NCI-H1417 treated with DMSO at 0.1 percent for 48 hours (cell line): ENCODE measurements at places on chromosomes 12 and 14.

DNA sequence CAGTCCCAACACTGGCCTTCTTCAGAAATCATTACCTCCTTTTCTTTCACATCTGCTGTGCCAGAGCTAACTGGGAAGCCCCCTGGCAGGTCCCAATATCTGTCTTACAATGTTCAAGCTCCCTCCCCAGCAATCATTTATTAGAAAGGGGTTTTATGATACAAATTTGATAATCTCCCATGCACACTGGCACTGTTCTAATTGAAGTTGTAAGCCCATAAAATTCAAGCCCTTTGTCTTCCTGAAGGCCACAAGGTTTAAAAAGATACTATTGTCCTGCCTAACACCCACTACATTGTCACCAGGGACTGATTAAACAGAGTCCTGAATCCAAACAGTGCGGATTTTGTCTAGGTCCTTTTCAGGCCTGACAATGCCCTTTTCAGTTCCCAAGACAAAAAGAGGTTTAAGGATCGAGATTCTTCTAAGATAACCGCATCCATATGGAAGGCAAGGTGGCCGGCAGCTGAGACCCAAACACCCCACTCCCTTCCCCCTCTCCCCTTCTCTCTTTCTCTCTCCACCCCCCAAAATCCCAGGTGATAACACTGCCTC lies 3.3 kb downstream of the NKX2-8 start:
- no peak for DNase-seq

DNA sequence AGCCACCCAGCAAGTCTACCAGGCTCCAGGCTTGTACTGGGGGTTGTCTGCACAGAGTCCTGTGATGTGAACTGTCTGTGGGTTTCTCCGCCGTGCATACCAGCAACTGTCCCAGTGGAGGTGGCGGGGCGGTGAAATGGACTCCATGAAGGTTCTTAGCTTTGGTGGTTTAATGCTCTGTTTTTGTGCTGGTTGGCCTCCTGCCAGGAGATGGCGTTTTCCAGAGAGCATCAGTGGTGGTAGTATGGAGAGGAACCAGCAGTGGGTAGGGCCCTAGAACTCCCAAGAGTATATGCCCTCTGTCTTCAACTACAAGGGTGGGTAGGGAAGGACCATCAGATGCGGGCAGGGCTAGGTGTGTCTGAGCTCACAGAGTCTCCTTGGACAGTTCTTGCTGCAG lies 303.8 kb downstream of the TMEM121 start:
- DNase-seq: no peak

DNA sequence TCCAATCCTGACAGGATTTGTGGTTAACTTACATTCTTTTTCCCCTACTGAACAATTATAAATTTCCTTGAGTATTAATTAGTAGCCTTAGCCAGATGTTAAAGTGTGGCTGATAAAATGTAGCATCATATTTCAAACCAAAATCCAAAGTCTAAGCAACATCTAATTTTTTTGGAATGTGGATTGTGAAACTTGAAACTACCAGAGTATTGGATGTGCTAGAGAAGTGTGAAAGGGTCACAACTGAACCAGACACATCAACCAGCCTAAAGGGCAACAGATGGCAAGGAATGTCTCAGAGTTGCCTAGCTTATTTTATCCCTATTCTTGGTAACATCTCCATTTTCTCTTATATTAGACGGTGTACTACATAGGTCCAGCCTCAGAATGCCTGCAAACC lies 153.1 kb upstream of the DCN start:
- DNase-seq: no peak

DNA sequence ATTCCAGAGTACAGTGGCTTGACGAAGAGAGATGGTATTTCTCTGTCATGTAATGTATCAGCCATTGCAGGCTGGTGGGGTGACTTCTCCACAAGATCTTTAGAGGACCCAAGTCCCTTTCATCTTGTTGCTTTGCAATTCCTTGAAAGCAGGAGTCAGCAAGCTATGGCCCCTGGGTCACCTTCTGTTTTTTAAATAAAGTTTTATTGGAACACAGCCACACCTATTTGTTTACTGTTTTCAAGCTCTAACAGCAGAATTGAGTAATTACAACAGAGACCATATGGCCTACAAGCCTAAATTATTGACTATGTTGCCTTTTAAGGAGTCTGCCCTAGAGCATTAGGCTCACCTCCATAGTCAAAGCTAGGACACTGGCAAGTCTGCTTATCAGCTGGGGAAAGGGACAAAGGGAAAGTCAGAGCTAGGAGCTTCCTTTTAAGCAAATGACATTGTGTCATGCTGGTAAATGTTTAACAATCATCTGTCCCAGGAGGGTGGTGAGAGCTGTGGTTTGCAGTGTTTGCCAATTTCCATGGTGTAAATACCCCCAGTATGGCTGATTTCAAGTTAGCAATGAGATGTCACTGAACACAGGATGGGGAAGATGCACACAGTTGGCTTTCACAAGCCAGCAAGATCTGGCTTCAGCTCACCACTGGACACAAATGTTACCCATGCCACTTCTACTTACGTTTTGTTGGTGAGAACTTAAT lies 87.7 kb upstream of the PWP1 start:
- DNase-seq: no peak

DNA sequence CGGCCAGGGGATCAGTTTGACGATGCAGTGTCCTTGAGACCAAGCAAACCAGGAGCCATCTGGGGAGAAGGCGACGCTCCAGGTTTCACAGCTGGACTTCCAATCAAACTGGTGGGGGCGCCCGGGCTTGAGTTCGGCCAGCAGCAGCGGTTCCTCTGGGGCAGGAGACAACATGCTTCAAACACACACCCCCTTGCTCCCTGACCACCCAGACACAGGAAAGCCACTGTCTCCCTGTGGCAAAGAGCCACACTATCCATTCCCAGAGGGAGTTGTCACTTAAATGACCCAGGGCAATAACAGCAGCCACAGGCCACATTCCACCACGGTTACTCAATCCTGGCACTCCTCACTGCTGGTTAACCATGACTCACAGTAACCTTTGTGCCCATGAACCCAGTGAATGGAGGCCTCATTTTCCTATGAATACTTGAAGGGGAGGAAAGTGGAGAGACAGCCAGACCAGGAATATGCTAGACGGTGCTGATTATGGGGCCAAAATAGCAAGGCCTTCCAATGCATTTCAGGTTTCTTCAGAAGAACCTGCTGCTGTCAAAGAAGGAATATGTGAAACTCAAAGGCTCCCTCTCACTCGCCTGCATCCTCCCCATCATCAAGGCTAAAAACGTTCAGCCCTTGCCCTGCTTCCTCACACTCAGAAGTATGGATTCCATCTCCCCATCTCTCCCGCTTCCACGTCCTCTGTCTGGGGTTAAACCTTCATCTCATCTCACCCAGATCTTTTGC lies 8.5 kb downstream of the WSB2 start:
- DNase-seq: no peak

GRCh38 chr14:38727731-38728130 lies 375.3 kb downstream of the SEC23A start:
- no peak for DNase-seq

- DNase-seq: no peak
These were observed 16.9 kb downstream of the LTBP2 start for GRCh38 chr14:74595006-74595735.

GRCh38 chr12:181921-182320 lies 32.0 kb downstream of the SLC6A12 start:
- DNase-seq: no peak

- no peak for DNase-seq
These were observed 64.7 kb upstream of the PTCSC3 start for GRCh38 chr14:36241183-36241582.

- DNase-seq: no peak
These were observed 857.1 kb downstream of the AACS start for GRCh38 chr12:125922330-125922729.

GRCh38 chr14:23930742-23931141 lies 22.8 kb upstream of the DHRS4 start:
- no peak for DNase-seq

DNA sequence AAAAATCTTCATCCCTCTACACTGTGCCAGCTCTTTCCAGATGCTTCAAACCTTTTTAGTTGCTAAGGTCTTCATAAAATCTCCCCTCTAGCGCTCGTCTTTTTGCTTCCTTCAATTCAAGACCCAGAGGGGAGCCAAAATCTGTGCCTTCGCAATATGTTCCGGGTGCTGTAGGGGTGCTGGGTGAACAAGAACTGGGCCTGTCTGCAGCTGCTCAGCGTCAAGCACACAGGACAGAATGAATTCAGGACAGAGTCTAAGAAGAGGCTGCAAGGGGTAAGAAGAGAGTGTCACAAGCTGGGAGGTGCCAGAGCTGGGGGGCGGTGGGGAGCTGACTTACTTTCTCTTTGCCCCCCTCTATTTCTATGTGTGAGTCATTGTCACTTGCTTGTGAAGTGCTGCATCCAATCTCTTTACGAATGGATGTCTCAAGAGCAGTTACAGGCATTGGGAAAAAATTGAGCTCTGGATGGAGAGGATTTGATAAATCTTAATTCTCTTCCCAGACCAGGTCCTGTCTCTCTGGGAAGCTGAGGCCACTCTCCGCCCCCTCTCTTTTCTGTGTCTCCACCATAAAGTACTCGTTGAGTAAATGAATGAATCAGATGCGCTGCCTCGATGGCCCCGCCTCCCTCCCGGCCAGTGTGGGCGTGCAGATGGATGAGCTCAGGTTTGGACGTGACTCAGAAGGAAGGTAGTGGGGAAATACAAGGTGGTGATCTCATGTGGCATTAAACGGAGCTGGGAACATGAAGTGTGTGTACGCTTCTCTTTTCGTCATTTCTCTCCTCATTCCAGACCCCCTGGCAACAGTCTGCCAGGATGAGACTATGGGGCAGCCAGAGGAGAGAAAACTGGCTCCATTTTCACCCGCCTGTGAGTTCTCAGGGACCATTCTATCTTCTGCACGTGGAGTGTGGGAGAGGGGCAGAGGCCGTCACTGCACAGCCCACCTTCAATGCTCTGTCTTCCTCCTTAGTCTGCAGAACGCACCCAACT lies 91.3 kb downstream of the TSPAN9 start:
- no peak for DNase-seq

GRCh38 chr12:104121001-104121400 lies 17.0 kb downstream of the NFYB start:
- no peak for DNase-seq

- DNase-seq: no peak
These were observed 15.7 kb downstream of the OR10P1 start for GRCh38 chr12:55652352-55652751.

- no peak for DNase-seq
These were observed 9.5 kb upstream of the CALM1 start for GRCh38 chr14:90387206-90387760.

DNA sequence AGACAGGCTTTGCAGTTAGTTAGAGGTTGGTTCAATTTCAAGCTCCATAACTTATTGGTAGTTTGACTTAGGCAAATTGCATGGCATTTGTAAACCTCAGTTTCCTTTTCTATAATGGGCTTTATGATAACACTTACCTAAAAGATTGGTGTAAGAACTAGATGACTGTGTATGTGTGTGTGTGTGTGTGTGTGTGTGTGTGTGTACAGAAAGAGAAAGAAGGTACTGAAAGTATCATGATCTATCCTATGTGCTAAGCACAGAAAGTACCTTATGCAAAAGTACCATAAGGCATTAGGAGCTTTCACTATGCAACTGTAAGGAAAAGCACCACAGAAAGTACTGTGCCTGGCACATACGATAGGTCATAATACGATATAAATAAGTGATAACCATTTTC lies 304.3 kb upstream of the KITLG start:
- DNase-seq: no peak

DNA sequence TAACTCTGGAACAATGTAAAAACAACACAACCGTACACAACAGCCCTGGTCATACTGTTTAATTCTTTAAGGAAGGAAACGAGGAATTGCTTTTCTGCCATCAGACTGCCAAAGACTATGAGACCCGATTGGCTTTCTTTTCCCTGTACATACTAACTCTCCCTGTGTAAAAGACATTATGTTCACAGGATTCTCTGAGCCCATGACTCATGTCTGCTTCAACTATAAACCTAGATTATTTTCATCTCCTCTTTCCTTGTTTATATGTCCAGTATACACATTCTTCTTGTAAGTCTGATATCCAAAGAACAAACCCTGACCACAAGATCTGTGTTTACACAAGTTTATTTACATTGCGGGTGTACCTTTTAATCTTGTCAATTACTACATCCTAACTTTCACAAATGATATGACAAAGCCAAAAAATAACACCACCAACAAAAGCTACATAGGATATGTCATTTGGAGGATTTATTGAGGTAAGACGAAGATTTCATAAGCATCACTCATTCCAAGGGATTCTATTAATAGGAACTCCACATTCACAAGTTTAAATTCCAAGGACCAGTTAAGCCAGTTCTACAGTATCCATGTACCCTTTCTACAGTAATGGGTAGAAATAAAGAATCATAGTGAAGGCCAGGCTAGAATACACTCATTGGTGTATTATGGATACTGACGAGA lies 67.3 kb downstream of the STXBP6 start:
- no peak for DNase-seq

- DNase-seq: no peak
These were observed 122.0 kb downstream of the TMEM117 start for GRCh38 chr12:43957732-43958372.

GRCh38 chr12:116048879-116049278 lies 228.6 kb downstream of the MED13L start:
- DNase-seq: no peak
